ENCODE measurements at places on chromosomes 3 and 15.

DNA sequence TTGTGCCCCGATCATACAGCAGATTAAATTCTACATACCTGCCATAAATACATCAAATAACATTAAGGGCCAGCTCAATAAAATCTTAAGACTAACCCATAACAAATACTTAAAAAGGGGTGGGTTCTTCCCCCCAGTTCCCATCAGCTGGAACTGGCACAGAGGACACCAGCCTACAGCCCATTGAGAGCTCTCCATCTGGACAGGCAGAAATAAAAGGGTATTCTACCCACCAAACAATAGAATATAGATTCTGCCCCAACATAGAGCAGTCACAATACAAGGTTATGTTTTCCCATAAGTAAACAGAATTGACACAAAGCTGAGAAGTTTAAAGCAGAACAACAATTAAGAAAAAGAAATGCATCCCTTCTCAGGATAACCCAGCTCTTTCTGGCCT, 11.9 kb downstream of the CPOX start:
- DNase-seq, result no peak

GRCh38 chr15:31554261-31554660, 227.6 kb downstream of the KLF13 start:
- no peak for DNase-seq

- DNase-seq, result no peak
Measured at GRCh38 chr15:28103831-28104230, 4.7 kb upstream of the OCA2 start.

DNA sequence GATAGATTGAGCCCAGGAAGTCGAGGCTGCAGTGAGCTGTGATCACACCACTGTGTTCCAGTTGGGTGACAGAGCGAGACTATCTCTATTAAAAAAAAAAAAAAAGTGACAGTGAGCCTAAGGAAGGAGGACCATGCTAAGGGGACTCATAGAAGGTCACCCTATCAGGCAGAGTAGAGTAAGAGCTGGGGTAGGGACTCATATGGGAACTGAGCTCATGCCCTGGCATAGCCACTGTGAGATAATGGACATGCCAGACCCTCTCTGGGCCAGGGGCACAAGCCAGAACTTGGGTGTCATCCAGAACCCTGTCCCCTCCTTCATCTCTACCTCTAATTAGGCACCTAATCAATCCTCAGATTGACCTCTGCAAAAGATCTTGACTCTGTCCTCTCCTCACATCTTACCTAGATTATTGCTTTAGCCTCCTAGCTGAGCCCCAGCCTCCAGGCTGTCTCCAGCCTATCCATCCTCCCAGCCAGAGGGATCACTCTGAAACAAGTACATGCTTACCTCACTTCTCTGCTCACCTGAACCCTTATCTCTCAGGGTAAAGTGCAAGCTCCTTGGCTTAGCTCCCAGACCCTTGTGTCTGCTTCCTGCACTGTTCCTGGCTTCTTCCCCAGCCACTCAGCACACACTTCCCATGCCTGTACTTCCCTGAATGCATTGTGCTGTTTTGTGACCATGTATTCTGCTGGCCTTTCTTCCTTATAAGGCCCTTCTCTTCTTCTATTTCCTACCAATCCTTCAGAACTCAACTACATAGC, 76.4 kb downstream of the DAPK2 start:
- DNase-seq, result no peak

All from NCI-H345 (cell line).